ENCODE measurements at places on chromosomes 6 and 20. TPM values are rescaled to one million over a fixed set of nuclear protein-coding genes. Genes with fewer than 3 reads are reported as not detected.

NRN1 gene
- polyA plus RNA-seq, result 5.7 TPM

RAET1G gene
- polyA plus RNA-seq, result 12.1 TPM

GRCh38 chr6:149389509-149390297 is 10.4 kb upstream of the SUMO4 start:
- H3K36me3 ChIP-seq, result peaks cover 2% of the 10 kb centered on the region
- H3K27me3 ChIP-seq, result no peaks in the 10 kb centered on the region
- DNase-seq, result no peak
- H3K4me3 ChIP-seq, result no peak overlapping the region

EFCAB8 gene
- 0.03 TPM for polyA plus RNA-seq

SOBP gene
- not detected for polyA plus RNA-seq

DNA sequence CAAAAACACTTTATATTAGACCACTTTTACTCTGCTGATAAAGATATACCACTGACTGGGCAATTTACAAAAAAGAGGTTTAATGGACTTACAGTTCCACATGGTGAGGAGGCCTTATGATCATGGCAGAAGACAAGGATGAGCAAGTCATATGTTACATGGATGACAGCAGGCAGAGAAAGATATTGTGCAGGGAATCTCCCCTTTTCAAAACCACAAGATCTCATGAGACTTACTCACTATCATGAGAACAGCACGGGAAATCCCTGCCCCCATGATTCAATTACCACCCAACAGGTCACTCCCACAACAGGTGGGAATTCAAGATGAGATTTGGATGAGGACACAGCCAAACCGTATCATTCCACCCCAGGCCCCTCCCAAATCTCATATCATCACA is 1383.8 kb upstream of the MAP3K7 start:
- no peak for DNase-seq
- H3K27ac ChIP-seq, result no peak overlapping the region
- H3K4me1 ChIP-seq, result no peaks in the 10 kb centered on the region
- H3K27me3 ChIP-seq, result no peaks in the 10 kb centered on the region

GRCh38 chr20:19976595-19977372 is 40.4 kb upstream of the NAA20 start:
- no peak for DNase-seq
- H3K36me3 ChIP-seq, result peaks cover 24% of the 10 kb centered on the region
- H3K27ac ChIP-seq, result peak overlapping the region; percentile 96
- peak overlapping the region; percentile 89 for H3K4me3 ChIP-seq
- H3K4me1 ChIP-seq, result peaks cover 58% of the 10 kb centered on the region

DNA sequence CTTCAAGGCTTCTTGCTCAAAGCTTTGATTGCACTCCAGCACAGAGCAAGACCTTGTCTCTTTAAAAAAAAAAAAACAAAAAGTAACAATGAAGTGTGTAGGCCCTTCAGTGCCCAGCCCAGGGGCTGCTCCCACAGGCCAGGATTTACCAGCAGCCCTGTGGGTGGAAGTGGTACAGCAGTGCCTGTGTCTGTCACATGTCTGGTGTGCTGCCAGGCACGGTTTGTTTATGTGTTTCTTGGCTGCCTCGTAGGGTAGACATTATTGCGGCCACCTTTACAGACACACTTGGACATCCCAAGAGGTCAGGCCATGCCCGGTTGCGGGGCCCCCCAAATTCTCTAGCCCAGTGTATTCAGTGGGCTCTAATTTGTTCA is 12.7 kb downstream of the DYNLRB1 start:
- peaks cover 22% of the 10 kb centered on the region for H3K4me1 ChIP-seq
- no peak overlapping the region for H3K4me3 ChIP-seq
- H3K27me3 ChIP-seq, result no peaks in the 10 kb centered on the region

SLC4A11 gene
- 3.9 TPM for polyA plus RNA-seq

- no peaks in the 10 kb centered on the region for H3K27me3 ChIP-seq
- H3K4me1 ChIP-seq, result peaks cover 12% of the 10 kb centered on the region
- no peak for DNase-seq
Measured at GRCh38 chr6:56297022-56297989, 49.9 kb upstream of the COL21A1 start.

GRCh38 chr6:21354805-21355238 is 238.7 kb upstream of the SOX4 start:
- H3K27me3 ChIP-seq, result no peaks in the 10 kb centered on the region
- no peaks in the 10 kb centered on the region for H3K4me1 ChIP-seq
- H3K36me3 ChIP-seq, result no peaks in the 10 kb centered on the region
- H3K4me3 ChIP-seq, result no peak overlapping the region
- no peak overlapping the region for H3K27ac ChIP-seq
- DNase-seq, result no peak

DNA sequence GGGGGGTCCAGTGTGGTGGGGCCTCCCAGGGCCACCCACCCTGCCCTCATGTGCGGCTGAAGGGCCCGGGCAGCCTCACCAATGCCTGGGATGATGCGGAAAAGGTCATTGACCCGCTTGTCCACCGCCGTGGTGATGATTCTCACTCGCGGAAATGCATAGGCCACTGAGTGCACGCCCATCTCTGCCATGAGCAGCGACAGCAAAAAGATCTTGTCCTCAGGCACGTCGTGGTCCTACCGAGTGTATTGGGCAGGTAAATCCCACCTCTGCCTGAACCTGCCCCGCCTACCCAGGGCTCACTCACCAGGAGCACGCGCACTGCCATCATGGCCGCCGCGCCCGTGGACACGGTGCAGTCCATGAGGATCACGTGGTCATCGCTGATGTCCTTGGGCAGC is 16.1 kb downstream of the UCKL1 start:
- DNase-seq, result no peak
- H3K27ac ChIP-seq, result no peak overlapping the region
- H3K4me3 ChIP-seq, result no peak overlapping the region
- H3K27me3 ChIP-seq, result no peaks in the 10 kb centered on the region

ZFP57 gene
- polyA plus RNA-seq, result 17.4 TPM

- H3K27ac ChIP-seq, result no peak overlapping the region
- no peaks in the 10 kb centered on the region for H3K27me3 ChIP-seq
- H3K4me3 ChIP-seq, result no peak overlapping the region
- DNase-seq, result no peak
- no peaks in the 10 kb centered on the region for H3K36me3 ChIP-seq
- H3K4me1 ChIP-seq, result peaks cover 4% of the 10 kb centered on the region
Measured at GRCh38 chr6:97069363-97069762, 144.8 kb downstream of the KLHL32 start.

PEX6 gene
- 5.6 TPM for polyA plus RNA-seq

DNA sequence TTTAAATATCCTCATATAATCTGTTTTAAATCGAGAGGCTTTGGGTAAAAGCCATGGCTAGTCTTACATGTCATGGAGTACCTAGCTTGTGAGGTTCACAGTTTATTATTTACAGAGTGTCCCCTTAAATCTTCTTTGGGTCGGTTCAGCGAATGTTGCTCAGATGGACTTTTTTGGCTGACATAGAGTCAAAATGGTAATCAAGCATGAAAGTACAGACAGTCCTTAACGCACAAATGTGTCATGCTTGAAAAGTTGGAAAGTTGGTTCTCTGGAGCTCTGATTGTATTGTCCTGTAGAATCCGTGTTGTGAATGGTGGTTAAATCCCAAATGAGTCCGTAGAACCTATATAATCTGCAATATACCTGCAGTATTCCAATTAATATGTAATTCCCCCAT is 22.0 kb downstream of the PTPN1 start:
- DNase-seq, result no peak
- H3K36me3 ChIP-seq, result peaks cover 2% of the 10 kb centered on the region
- H3K4me3 ChIP-seq, result no peak overlapping the region

DNA sequence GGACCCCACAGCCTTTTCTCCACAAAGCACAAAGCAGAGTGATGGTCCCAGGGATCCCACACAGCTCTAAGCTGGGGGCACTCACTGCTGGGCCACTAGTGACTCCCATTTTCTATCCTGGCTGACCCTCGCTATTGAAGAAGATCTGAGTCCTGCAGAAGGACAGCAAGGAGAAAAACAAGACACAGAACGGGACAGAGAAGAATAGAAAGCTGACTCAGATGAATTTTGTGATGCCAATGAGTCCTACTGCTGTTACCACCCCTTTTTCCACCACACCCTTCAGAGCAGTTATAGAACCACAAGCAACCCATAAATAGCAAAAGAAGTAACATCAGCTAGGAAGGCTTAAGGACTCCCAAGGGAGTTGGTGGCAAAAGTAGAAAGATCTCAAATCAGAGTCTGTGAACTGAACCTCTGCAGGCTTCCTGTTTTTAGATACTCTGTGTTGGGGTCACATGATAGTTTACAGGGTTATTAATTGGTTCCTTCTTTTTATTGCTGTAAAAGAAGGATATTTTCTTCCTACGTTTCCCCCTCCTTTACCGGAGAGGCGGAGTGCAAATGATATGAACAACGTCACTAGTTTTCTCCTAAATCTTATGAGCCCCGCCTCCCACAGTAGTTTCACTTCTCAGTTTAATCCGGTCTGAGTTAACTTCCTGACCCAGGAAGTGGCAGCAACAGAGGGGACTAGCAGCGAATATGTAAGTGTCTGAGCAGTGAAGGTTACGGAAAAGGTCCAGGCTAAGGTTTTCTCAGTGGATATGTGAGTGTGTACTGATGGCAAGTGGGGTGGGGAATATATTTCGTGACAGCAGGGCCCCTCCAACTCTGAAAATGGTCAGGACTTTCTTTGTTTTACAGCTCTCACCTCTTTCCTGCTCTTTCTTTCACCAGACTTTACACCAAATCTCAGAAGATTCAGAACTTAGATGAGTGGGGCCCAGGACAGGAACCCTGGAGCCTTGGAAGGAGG is at the start of gene TRIM38:
Gene TRIM38 (plus strand): TSS at position 654 of the 979 bp plus-strand sequence. CDS start 3,721 bp downstream, outside the sequence.
- H3K4me3 ChIP-seq, result peak within 1 kb of the TSS; percentile 82
- peaks cover 28% of the 10 kb centered on the region for H3K4me1 ChIP-seq
- peak; percentile 36 for DNase-seq
- H3K27me3 ChIP-seq, result no peaks in the 10 kb centered on the region
- peaks cover 7% of the 10 kb centered on the region for H3K36me3 ChIP-seq

DNA sequence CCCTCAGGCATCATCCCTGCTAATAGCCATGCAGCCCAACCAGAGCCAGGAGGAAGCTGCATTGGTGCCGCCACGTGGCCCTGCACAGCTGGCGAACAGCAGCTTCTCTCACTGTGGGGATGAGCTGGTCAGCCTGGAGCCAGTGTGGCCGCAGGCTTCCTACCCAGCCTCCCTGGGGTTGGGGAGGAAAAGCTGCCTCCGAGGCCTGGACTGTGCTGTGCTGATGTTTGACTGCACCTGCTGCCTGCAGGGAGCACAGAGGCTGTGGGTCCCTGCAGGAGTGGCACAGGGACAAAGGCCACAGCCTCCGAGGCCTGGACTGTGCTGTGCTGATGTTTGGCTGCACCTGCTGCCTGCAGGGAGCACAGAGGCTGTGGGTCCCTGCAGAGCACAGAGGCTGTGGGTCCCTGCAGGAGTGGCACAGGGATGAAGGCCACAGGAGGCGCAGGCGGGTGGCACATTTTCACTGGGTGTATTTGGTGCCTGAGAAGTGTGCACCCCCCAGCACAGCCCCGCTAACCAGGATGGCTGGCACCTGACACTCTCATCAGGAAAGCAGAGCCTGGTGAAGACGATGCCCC is 83.9 kb downstream of the DLL1 start:
- H3K4me1 ChIP-seq, result peaks cover 12% of the 10 kb centered on the region
- H3K36me3 ChIP-seq, result no peaks in the 10 kb centered on the region
- H3K27me3 ChIP-seq, result peaks cover 6% of the 10 kb centered on the region

All from keratinocyte (primary cell).